Stimulated activated CD4-positive, alpha-beta T cell treated with anti-CD3 and anti-CD28 coated beads, Interleukin-4, amount 100 ng/mL, for 4 hours (primary cell): ENCODE measurements at places on chromosomes 13 and 19.

DNA sequence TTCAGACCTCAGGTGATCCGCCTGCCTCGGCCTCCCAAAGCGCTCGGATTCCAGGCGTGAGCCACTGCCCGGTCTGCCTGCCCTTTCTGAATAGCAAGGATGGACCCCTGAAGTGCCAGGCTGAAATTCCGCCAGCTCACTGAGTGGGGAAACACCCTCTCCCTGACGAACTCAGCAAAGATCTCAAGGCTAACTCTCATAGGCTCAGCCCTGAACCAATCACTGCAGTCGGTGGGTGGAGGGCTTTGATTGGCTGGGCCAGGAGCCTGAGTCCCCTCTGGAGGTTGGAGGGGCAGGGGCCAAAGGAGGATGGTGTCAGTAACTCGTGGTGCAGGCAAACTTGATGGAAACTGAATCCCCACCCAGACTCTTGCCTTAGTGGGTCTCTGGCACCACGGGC, 11.2 kb upstream of the COMP start:
- no peak for DNase-seq

DNA sequence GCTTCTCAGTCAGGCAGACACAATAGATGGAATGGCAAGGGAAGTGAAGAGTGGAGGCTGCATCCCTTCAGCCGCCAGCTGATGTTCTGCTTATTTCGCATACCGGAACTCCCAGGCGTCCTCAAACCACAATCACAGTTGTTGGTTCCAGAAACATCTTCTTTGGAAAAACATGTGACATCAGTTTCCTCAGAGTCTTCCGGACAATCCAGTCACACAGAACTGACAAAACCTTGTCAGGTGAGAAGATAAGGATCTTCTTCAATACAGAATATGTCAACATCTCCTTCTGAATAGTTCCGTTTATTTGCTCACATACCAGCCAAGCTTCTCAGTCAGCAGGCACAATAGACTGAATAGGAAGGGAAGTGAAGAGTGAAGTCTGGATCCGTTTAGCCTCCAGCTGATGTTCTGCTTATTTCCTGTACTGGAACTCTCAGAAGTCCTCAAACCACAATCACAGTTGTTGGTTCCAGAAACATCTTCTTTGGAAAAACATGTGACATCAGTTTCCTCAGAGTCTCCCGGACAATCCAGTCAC, 45.1 kb upstream of the CEACAM21 start:
- DNase-seq: no peak

DNA sequence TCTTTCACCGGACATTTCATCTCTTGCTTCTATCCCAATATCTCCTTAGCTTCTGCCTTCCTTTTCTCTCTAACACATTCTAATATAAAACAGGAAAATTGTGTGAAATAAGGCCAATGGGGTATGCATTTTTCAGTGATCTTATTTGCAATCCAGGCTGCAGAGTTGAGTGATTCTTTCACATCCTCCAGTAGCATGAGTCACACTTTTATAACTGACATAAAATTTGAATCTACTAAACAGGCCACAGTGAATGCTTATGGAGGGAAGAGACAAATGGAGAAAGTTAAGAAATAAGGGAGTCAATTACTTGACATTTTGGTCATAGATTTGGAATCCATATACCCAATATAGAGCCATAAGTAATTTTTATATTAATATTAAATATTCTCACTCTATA, 1037.0 kb upstream of the SPRY2 start:
- DNase-seq: no peak

GRCh38 chr19:15441317-15441716, 8.4 kb downstream of the WIZ start:
- DNase-seq: no peak

DNA sequence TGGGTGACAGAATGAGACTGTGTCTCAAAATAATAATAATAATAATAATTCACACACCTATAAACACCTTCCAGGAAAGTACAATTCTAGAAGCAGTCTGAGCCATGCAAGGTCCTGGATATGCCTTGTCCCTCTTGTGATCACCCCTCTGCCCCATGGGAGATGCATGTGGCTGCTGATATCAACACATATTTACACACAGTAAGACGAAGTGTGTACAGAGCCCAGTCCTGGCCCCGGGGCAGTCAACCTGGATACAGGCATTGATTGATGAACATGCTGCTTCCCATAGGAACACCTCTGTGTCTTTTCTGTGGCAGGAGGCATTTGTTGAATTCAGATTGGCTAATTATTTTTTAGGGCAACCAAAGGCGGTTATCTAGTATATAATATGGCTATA, 3.2 kb downstream of the SULT2A1 start:
- DNase-seq: no peak

GRCh38 chr13:25899464-25899863, 152.4 kb downstream of the SHISA2 start:
- no peak for DNase-seq

GRCh38 chr13:32229443-32229842, 85.7 kb downstream of the ZAR1L start:
- DNase-seq: no peak

- no peak for DNase-seq
Observed at GRCh38 chr13:57918913-57919312, 287.4 kb downstream of the PCDH17 start.
